ENCODE measurements at places on chromosomes 1 and 21. TPM values are rescaled to one million over a fixed set of nuclear protein-coding genes. Genes with fewer than 3 reads are reported as not detected.

Gene SMIM1
- 2.1 TPM for total RNA-seq

Gene RAD54L
- total RNA-seq, result 10.9 TPM

Gene SPAG17
- not detected for total RNA-seq

Gene STK40
- total RNA-seq, result 10.5 TPM

Gene GNAT2
- not detected for total RNA-seq

Gene SPRR2B
- total RNA-seq, result not detected

Gene KCNE1
- not detected for total RNA-seq

Gene GJA8
- not detected for total RNA-seq

Gene CD1B
- total RNA-seq, result not detected

Gene SEC16B
- 0.79 TPM for total RNA-seq

Gene KRTAP26-1
- not detected for total RNA-seq

Gene CTBS
- total RNA-seq, result 6.0 TPM

Gene B3GALT2
- not detected for total RNA-seq

Gene LCE1F
- total RNA-seq, result not detected

Gene MROH9
- not detected for total RNA-seq
